ENCODE measurements at places on chromosomes 5 and 9.

DNA sequence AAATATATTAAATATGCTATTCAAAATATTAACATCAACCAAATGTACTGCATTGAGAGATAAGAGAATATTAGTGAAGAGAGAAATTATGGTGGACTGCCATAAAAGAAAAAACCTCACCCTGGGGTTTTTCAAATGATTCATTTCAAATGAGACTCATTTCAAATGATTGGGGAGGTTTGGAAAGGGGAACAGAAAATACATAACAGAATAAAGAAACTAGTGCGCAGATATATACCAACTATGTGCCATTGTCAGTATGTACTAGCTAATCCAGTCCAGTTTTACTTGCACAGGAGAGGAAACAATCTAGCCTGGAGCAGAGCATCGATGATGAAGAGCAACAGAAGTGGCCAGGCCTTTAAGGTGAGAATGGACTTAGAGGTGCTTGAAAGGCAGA lies 651.6 kb upstream of the RORB start:
- no peak for DNase-seq

DNA sequence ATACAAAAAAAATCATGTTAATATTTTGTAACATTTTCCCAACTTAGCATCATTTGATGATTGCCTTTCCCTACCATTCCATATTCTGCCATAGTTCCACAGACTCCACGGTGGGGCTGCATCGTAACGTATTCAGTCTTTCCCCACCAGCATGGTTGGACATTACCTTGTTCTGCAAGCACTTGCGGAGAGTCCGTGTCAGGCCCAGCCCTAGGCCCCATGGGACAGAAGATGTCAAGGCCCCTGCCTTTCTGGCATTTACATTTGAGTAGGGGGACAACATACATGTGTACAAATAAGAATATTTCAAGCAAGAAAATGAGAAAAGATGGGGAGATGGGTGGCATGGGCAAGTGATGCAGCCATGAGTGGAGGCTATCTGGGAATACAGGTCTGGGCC lies 8.2 kb upstream of the PHF2 start:
- DNase-seq: no peak

DNA sequence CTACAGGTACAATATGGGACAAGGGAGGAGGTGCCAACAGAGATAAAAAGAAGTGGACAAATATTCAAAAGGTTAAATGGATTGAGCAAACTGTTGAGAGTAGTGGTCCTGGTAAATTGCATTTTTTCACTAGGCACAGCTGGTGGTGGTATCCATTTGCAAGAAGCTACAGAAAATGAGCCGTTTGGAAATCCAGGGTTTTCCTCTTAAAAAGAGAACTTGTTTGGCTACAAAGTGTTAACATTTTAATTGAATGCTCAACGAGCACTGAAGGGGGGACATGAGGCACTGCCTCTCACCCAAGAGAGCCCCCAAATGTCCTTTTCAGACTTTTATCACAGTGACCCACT lies 491 bp upstream of the ZCCHC9 start:
- no peak for DNase-seq

- no peak for DNase-seq
Observed at GRCh38 chr9:3736161-3736560, 210.4 kb upstream of the RFX3 start.

- no peak for DNase-seq
Observed at GRCh38 chr5:146667633-146668272, 151.8 kb upstream of the GPR151 start.

DNA sequence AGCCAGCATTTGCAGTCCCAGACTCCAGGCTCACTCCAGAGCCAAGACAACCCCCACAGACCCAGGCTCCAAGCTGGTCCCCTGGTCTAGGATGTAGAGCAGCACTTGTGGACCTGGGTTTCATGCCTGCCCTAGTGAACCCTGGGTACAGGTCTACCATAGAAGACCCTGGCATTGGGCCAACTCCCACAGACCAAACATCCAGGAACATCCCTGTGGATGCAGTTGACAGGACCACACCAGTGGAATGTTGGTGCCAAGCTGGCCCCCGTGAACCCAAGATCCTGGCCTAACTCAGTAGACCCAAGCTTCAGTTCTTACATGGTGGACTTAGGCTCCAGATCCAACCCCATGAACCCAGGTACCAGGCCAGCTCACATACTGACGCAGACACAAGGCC lies 250.6 kb downstream of the KDM4C start:
- no peak for DNase-seq

DNA sequence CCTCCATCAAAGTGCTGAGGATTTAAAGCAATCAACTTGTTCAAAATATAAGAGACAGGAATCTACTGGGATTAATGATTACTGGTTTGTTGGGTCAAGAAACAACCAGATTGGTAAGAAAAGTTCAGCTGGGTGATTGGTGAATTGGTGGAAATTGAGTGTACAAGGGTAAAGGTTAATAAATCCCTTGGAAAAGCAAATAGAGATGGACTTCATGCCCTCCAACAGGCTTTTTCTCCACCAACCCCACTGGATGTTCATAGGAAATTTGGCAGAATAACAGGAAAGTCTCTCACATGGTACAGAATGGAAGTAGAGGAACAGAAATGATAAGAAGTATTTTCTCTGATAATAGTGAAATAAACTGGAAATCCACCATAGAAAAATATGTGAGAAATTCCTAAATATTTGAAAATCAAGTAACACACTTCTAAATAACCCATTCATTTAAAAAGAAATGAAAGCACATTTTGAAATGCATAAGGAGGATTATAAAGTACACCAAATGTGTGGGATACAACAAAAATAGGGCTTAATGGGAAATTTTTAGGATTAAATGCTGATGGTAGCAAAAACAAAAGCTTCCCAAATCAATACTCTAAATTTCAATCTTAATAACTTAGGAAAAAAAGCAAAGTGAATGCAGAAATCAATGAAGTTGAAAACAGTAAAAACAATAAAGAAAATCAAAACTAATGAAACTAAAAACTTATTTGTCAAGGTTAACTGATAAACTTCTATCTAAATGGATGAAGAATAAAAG lies 426.2 kb downstream of the HTR1A start:
- DNase-seq: no peak

GRCh38 chr5:134837530-134838181 lies 8.1 kb upstream of the C5orf24 start:
- DNase-seq: no peak

- DNase-seq: no peak
Observed at GRCh38 chr5:82886911-82887310, 190.3 kb downstream of the TMEM167A start.

DNA sequence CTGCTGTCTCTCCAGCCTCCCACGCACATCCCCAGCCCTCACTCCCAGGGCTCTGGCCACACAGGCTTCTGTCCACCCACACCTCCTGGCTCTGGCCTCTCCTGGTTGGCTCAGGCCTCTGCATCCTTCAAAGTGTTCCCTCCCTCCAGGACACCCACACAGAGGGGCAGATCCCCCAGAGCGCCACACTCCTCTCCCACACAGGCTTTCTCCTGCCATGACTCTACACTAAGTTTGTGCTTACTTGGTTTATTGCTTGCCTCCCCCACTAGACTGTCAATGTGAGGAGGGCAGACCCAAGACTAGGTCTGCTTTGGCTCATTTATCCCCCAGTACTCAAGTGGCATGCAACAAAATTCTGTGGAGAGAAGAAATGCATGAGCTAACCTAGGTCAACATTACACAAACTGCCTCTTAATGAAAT lies 67.0 kb upstream of the SPOCK1 start:
- DNase-seq: no peak

DNA sequence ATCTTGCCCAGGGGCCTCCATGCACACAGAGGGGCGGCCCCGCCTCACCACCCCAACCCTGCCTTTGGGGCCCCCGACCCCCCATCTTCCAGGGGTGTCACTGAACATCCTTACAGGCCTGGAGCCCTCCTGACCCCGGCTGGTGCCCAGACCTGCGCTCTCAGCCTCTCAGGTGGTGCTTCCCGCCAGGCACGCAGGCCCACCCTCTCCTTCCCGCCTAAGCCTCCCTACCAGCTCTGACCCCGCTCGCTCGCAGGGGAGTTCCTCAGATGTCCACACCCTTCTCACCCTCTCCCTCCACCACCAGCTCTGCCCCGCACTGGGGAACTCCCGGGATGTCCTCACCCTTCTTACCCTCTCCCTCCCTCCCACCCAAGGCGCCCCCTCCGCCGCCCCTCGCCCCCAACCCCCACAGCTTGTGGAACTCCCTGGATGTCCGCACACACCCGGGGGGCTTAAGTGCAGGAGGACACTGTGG lies 12.3 kb upstream of the QRFP start:
- DNase-seq: no peak

GRCh38 chr5:103849934-103850333 lies 287.3 kb upstream of the NUDT12 start:
- no peak for DNase-seq

DNA sequence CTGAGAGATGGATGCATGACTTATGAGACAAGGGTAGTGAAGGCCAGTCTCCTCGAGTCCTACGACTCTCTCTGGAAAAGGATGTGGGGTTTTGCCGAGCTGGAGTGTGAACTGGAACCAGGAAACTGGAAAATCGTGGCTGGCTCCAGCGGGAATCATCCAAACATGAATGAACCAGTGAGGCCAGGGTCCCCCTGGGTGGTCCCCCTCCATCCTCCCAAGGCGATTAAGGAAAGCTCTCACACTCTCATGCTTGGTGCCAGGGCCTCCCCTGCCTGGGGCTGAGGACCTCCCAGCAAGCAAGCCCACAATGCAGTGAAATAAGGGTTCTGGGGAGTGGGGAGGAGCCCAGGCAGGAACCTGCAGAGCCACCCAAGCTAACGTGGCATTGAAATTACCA lies 9.6 kb upstream of the AMBP start:
- peak; percentile 45 for DNase-seq

DNA sequence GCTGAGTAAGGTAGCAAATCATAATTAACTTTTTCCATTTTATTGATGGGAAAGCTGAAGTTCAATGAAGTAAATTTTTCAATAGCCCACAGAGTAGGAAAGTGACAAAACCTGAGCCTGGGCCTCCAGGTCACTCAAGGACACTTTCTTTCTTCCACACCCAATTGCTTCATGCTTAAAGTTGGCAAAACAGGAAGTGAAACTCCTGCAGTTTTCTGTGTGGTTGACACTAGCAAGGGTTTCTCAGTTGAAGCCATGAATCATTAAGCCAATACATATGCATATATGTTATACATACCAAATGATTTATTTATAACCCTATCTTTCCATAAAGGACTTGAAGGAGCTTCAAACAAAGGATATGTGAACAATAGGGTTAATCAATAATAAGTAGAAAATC lies 13.9 kb downstream of the TLR4 start:
- no peak for DNase-seq

- no peak for DNase-seq
Observed at GRCh38 chr5:171701100-171701541, 84.5 kb upstream of the SMIM23 start.

DNA sequence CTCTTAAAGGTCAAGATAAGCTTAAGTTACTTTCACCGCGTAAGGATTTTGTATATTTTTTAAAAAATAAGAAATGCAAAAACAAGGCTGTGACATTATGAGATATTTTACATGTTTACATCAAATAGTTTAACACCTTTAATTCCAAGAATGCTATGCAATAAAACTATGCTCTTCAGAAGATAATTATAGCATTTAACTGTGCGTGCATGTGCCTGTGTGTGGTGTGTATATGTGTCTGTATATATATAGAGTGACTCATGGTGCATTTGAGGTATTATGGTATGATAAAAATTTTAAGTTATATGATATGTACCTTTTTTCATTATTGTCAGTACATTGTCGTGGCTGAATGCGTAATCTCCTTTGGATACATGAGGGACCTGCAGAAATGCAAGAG lies 539.3 kb downstream of the PDE4D start:
- no peak for DNase-seq

GRCh38 chr9:81814794-81815464 lies 113.3 kb upstream of the SPATA31D4 start:
- no peak for DNase-seq

DNA sequence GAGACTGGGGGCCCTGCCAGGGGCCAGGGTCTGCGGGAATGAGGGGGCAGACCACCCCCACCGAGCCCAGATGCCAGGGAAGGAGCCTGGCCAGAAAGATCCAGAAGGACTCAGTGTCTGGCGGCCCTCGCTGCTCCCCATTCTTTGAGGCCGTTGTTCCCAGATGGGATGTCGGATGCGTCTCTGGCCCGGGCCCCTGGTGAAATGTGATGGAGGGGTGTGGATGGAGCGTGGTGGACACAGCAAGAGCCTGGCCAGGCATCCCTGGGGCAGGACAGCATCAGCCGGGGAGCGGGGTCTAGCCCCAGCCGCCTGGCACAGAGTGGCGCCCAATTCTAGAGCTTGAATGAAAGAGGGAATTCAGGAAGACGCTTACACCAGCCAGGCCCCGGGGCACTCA lies 46.2 kb upstream of the NKD2 start:
- DNase-seq: peak; percentile 68

- DNase-seq: no peak
Observed at GRCh38 chr5:151672516-151672915, 14.2 kb downstream of the SPARC start.

DNA sequence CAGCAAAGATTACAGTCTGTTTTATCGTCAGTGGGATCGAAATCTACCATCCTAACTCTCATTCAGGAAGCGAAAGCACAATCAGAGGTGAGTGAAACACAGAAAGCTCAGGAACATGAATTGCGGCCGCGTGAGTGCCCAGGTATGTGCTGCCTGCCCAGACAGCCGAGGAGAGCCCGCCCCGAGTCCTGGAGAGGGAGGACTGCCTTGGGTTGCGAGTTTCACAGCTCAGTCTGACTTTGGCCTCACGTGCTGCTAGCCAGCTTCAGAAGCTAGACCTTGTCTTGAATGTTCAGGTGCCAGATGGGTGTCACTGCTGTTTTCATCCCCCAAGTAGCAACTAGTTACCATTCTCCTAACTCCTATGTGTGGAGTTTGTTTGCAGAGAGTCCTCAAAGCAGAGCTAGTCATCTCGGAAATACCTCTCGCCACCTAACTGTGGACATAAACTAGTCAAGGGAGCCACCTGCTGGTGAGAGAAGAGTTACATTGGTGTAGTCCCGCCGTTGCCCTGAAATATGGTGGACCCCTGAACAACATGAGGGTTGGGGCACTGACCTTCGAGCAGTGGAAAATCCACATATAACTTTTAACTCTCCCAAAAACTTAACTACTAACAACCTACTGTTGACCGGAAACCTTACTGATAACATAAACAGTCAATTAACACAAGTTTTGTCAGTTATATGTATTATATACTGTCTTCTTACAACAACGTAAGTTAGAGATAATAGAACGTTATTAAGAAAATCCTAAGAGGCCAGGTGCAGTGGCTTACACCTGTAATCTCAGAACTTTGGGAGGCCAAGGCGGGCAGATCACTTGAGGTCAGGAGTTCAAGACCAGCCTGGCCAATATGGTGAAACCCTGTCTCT lies 80.9 kb downstream of the GOLPH3 start:
- DNase-seq: peak; percentile 80
